ENCODE measurements at places on chromosomes 6 and 20. TPM values are rescaled to one million over a fixed set of nuclear protein-coding genes. Genes with fewer than 3 reads are reported as not detected.

PHIP gene
- total RNA-seq, result 28.0 TPM

TMEM200A gene
- total RNA-seq, result 0.10 TPM

COL21A1 gene
- total RNA-seq, result 3.3 TPM

SNAI1 gene
- total RNA-seq, result 8.8 TPM

TTI1 gene
- 26.6 TPM for total RNA-seq

PCSK2 gene
- total RNA-seq, result not detected

SLC22A7 gene
- total RNA-seq, result not detected

NMBR gene
- not detected for total RNA-seq

TRERF1 gene
- total RNA-seq, result 30.6 TPM

SPAG4 gene
- total RNA-seq, result 17.6 TPM

KHDRBS2 gene
- not detected for total RNA-seq

SLC17A2 gene
- not detected for total RNA-seq

EDN3 gene
- not detected for total RNA-seq

PHACTR1 gene
- 0.05 TPM for total RNA-seq

All from Panc1 (cell line).